ENCODE measurements at places on chromosomes 13 and 19.

GRCh38 chr19:32012886-32013631 is 332.4 kb upstream of the ZNF507 start:
- DNase-seq: no peak

- no peak for DNase-seq
Observed at GRCh38 chr13:25819856-25820530, 231.8 kb downstream of the SHISA2 start.

GRCh38 chr13:31733066-31733465 is 6.3 kb upstream of the RXFP2 start:
- no peak for DNase-seq

DNA sequence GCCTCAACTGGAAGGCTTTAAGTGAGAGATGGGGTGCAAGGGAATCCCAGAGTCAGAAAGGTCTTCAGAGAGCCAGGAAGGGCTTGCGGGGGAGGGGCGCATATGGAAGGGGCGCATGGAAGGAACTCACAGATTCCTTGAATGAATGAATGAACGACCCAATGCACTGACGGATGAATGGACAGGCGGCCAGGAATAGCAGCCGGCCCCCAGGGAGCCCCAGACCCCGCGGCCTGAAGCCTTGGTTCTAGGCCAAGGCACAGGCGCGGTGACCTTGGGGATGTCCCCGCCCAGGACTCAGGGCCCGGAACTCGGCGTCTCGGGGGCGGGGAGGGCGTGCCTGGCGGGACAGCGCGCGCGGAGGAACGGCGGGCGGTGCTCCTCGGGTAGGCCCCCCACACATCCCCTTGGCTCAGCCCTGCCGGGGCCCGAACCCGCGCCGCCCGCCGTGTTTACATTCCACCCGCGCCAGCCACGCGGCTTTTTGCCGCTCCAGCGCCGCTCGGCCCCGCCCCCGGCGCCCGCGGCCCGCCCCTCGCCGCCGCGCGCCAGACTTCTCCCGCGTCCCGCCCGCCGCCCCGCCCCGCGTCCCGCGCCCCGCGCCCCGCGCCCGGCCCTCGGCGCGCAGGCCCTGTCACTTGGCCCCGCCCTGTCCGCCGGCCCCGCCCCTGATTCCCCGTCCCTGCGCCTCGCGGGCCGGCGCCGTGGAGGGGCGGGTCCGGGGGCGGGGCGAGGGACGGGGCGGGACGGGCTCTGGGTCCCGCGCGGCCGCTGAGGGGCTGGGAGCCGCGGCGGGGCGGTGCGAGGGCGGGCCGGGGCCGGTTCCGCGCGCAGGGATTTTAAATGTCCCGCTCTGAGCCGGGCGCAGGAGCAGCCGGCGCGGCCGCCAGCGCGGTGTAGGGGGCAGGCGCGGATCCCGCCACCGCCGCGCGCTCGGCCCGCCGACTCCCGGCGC is at the start of gene CCNE1:
TSS of gene CCNE1 (plus strand) at position 867 of the 955 bp plus-strand sequence. CDS start 565 bp downstream, outside the sequence.
- peak; percentile 80 for DNase-seq

DNA sequence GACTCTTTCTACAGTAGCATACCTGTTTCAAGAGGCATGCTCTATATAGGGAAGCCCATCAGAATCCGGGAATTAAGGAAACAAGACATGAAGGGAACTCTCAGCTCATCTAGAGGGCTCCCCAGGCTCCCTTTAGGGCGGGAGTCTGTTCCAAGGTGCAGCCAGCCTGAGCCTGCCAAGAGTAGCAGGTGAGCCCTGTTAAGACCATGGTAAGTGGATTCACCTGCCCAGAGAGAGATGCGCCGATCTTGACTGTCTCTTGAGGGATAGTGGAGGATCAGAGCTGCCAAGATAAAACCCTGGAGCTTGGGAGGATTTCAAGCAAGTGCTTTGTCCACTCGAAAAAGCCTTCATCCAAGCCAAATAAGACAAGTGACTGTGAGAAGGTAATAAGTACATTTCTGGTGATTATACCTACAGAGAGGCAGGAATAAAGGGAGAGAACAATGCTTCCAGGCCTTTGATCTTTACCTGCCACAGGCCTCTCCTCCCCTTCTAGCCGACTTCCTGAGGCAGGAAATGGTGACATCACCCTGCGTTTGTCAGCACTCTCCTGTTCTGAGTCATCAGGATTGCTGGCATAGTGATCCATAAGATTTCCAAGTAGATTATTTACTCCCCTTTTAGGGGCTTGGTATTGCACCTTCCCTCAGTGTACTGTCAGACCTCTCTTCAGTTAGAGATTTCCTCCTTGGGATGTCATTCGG is 31.5 kb downstream of the KLF5 start:
- no peak for DNase-seq
